ENCODE measurements at places on chromosomes 12 and 14. TPM values are rescaled to one million over a fixed set of nuclear protein-coding genes. Genes with fewer than 3 reads are reported as not detected.

DEPDC4 gene
- 1.4 TPM for total RNA-seq

SLC8B1 gene
- 9.0 TPM for total RNA-seq

KRT81 gene
- total RNA-seq: 3,933 TPM

KLRC2 gene
- 2.1 TPM for total RNA-seq

TMTC2 gene
- 0.79 TPM for total RNA-seq

KLRC1 gene
- not detected for total RNA-seq

SBNO1 gene
- total RNA-seq: 27.7 TPM

PPP4R4 gene
- 0.27 TPM for total RNA-seq

CRIP1 gene
- 1,748 TPM for total RNA-seq

CD27 gene
- not detected for total RNA-seq

TAS2R19 gene
- total RNA-seq: not detected

P2RX7 gene
- not detected for total RNA-seq

CELA1 gene
- not detected for total RNA-seq
